Testis (tissue), 5 donors: ENCODE measurements at places on chromosomes 2 and 18. TPM values are rescaled to one million over a fixed set of nuclear protein-coding genes. Genes with fewer than 3 reads are reported as not detected.

- no peaks in the 10 kb centered on the region for H3K4me1 ChIP-seq
- H3K36me3 ChIP-seq: no peaks in the 10 kb centered on the region
- no peak for DNase-seq
- H3K27me3 ChIP-seq: no peaks in the 10 kb centered on the region
Measured at GRCh38 chr2:31698722-31699121, 118.0 kb upstream of the SRD5A2 start.

Gene RND3
- 8.0 TPM for total RNA-seq

DNA sequence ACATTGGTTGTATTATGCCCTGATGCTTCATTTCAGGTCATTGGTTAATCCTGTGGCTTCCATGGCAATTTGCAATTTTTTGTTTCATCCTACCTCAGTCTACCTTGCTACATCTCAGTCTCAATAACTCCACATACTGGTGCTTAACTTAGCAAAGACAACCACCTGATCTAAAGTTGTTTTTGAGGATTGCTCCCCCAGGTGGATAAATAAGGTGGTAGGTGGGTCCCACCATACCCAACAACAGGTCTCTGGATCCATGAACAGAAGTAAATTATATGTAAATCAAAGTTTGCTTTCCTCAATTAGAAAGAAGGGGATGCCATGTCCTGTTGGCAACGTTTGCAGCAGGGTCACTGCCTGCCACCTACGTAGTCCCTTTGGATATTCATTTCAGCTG, 7.0 kb downstream of the XIRP2 start:
- H3K4me1 ChIP-seq: no peaks in the 10 kb centered on the region
- H3K27me3 ChIP-seq: no peaks in the 10 kb centered on the region
- H3K4me3 ChIP-seq: no peak overlapping the region
- no peaks in the 10 kb centered on the region for H3K36me3 ChIP-seq

Gene TTC27
- total RNA-seq: 21.6 TPM

GRCh38 chr18:32284284-32284683, 94.4 kb downstream of the MEP1B start:
- H3K36me3 ChIP-seq: no peaks in the 10 kb centered on the region
- H3K27me3 ChIP-seq: no peaks in the 10 kb centered on the region
- no peak overlapping the region for H3K4me3 ChIP-seq
- DNase-seq: no peak
- H3K4me1 ChIP-seq: no peaks in the 10 kb centered on the region

Gene WNT10A
- total RNA-seq: 2.5 TPM

- H3K4me3 ChIP-seq: no peak overlapping the region
- no peak for DNase-seq
- no peak overlapping the region for H3K27ac ChIP-seq
- H3K4me1 ChIP-seq: peaks cover 26% of the 10 kb centered on the region
Measured at GRCh38 chr18:23824240-23824639, 135.0 kb downstream of the LAMA3 start.

Gene SLC14A1
- not detected for total RNA-seq

GRCh38 chr2:58939388-58939787, 698.3 kb upstream of the FANCL start:
- H3K27ac ChIP-seq: no peak overlapping the region
- no peak for DNase-seq
- no peak overlapping the region for H3K4me3 ChIP-seq
